ENCODE measurements at places on chromosomes 2 and 18.

DNA sequence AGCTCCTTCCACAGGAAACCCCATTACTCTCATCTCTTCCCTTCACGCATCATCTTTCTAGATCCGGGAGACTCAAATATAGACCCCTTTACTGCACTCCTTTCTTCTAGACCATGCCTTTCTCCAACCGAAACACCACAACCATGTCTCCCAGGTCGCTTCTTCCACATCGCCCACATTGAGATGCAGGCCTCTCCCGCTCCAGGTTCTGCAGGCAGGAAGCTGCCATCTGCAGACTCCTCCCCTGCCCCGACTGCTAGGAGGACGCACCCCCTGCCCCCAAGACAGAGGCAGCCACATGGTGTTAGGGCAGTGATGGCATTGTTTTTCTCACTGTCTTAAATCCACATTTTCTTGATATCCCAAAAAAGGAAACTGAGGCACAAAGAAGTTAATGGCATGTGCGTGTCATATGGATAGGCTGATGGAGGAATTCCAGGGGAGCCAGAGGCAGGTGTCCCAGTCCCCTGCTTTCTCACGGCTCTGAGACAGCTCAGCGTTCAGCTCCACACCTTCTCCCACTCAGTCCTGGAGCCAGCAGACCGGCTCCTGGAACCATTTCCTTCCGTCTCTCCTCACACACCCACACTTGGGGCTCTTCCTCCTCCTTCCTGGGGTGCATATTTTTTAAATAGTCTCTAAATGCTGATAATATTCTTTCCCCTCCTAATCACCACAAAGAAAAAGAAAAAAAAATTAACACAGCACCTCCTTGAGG lies 438.4 kb downstream of the EIPR1 start:
- DNase-seq: no peak

- no peak for DNase-seq
Observed at GRCh38 chr2:208479342-208479741, 72.8 kb downstream of the PTH2R start.

DNA sequence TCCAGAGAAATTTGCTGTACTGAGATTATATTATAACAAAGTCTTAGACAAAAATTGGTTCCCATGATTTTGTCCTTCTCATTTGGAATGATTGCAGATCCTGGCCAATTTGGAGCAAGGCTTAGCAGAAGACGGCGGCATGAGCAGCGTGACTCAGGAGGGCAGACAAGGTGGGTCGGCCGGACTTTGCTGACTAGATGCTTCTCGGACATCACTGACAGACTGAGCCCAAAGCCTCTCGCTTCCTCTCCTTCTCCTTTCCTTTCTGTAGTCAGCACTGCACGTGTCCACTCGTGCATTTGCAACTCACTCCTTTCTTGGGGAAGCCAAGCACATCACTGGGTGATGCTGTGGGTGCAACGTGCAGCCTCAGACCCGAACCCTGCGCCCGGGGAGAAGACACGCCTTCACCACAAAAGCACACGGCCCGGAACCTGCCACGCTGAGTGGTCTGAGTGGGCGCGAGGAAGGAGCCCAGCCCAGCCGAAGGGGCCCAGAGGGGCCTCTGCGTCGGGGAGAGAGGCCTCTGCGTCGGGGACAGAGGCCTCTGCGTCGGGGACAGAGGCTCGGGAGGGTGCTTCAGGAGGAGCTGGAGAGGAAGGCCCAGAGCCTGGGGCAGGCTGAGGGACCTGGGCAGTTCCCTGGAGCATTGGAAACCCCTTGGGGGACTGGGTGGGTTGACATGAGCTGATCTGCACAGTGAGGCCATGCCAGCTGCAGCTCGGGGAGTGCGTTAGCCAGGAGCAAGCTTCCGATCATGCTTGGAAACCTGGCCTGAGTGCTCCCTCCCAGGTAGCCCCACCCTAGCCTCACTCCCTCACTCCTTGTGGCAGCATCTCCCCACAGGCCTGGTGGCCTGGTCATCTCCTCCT lies 61.6 kb downstream of the ADI1 start:
- DNase-seq: no peak

GRCh38 chr2:218777276-218777990 lies 4.5 kb upstream of the CYP27A1 start:
- no peak for DNase-seq

GRCh38 chr18:3441290-3441689 lies 8.7 kb upstream of the TGIF1 start:
- no peak for DNase-seq

DNA sequence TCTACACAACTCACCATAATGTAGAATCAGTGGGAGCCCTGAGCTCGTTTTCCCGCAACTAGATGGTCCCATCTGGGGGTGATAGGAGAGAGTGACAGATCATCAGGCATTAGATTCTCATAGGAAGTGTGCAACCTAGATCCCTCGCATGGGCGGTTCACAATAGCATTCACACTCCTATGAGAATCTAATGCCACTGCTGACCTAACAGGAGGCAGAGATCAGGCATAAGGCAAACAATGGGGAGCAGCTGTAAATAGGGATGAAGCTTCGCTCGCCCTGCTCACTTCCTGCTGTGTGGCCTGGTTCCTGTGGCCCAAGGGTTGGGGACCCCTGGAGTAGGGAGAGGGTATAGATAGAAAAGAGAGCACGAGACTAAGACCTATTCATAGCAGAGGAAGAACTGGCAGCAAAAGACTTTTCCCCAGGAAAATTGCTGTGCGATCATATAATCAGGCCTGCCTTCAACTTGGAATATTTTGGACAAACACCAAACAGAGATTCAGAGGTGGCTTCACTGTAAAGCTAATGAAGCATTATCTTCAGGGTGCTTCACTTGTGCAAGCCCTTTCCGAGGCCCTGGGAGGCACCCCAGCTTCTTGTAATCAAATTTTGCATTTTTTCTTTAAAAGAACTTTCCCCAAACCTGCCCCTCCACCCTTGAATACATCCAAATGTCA lies 29.0 kb upstream of the ATL2 start:
- no peak for DNase-seq
